Activated CD8-positive, alpha-beta memory T cell treated with anti-CD3 and anti-CD28 coated beads, Interleukin-2, amount 50 U/mL, for 48 hours (primary cell): ENCODE measurements at places on chromosomes 5 and 9.

GRCh38 chr9:127025042-127025441 is 97.4 kb downstream of the ANGPTL2 start:
- no peak for DNase-seq

- DNase-seq: no peak
Measured at GRCh38 chr9:102845827-102846371, 149.2 kb upstream of the CYLC2 start.

DNA sequence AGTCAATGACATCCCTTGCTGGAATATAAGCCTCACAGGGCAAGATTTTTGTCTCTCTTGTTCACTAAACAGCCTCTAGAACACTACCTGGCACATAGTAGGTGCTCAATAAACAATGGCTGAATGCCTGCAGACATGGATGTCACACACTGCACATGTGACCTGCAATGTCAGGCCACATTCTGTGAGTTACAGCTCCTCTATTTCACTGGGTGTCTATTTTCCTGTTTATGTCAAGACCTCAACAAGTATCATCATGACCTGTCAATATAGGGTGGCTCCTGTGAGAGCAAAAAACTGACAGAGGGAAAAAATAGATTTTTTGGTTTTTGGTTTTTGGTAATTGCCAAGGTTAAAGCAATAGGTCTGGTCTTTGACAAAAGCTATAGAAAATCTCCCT is 144.6 kb upstream of the KLF9 start:
- no peak for DNase-seq

- no peak for DNase-seq
Measured at GRCh38 chr5:40746703-40747102, 9.1 kb downstream of the TTC33 start.

DNA sequence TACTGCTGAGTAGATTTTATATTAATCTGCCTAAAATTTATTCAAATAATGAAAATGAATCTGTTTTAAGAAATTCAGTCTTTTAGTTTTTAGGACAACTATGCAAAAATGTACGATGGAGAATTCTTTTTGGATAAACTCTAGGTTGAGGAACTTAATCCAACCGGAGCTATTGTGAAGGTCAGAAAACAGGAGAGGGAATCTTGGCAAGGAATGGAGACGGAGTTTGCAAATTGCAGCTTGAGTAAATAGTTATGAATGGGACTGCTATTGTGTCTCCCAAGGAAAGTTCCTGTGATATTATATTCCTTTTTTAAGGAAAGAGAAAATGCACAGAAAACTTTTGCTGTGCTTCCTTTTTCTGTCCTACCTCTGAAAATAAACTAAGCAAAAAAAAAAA is 67.9 kb downstream of the IQGAP2 start:
- DNase-seq: no peak

DNA sequence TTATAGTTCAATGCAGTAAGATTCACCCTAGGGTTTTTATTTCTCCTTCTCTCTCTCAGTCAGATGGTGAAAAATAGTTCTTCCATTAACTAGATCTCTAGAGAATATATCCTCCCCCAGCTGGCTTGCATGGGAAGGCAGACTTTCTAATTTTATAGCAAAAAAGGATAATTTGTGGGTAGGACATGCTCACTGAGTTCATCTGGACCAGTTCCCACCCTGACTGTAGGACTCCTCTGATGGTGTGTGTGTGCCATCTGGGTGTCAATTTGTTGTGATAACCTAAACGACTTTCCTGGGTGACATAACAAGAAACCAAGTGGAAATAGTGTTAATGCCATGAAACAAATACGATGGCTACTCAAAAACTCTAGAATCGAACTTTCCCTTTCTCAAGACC is 44.9 kb downstream of the APBA1 start:
- no peak for DNase-seq

DNA sequence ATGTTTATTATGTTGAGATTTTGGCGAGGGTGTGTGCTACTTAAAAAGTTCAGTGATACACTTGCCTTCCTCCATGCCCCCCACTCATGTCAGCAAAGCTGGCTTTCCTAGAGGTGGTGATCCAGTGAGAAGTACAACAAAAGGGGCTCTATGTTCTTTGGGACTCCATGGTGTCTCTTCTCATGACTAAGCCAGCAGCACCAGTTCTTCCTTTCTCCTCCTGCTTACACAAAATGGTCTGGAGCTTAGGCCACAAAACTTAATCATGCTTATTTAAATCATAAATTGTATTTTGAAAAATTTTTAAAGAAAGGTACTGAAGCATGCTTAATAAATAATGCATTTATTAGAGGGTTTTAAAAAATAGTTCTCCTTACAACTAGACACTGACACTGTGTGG is 22.4 kb downstream of the MOCS2 start:
- no peak for DNase-seq

DNA sequence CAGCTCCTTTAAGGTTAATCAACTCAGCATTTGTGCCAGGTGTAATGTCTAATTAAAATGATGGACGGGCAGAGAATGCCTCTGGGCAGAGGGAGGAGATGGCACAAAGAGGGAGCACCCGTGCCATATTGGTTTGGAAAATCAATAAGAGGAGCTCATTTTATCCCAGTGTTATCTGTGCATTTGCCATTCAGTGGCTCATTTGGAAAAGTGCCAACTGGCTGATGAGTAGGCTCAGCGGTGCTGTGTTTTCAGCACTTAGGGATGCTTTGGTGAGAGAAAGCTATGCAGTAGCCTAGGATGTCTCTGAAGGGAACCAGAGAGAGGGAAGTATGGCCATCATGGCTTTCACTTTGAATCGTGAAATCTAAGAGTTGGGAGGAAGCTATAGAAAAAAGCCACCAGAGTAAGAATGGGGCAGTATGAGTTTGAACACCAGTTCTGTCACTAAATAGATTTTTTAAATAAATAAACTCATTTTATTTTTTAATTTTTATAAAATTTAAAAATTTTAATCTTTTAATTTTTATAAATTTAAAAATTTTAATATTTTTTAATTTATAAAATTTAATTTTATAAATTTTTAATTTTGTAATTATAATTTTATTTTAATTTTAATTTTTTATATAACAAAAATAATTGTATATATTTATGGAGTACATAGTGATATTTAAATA is 472.8 kb downstream of the BRINP1 start:
- DNase-seq: no peak

DNA sequence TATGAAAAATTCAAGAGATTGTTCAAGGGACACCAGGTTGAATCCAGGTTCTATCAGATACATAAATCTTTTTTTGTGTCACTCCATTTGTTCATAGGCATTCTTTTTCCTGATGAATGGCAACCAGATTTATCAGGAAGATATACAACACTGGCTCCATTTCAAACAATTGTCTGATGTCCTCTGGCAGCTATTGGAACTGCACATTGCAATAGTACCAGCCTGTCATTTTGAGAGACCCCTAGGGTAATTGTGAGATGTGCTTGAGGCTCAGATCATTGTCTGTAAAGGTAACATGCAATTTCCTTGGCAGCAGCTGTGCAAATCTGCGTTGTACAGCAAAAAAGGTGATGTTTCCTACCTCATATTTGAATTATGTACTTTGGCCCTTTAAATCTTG is 25.9 kb downstream of the KCTD16 start:
- no peak for DNase-seq

DNA sequence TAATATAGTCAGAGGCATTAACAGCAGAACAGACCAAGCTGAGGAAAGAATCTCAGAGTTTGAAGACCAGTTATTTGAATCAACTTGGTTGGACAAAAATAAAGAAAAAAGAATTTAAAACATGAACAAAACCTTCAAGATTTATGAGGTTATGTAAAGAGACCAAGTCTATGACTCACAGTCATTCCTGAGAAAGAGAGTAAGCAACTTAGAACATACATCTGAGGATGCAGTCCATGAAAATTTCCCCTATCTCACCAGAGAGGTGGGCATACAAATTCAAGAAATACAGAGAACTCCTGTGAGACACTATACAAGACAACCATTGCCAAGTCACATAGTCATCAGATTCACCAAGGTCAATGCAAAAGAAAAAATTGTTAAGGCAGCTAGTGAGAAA is 17.4 kb upstream of the C9orf72 start:
- DNase-seq: no peak

- peak; percentile 83 for DNase-seq
Measured at GRCh38 chr9:131478421-131478868, 24.3 kb upstream of the POMT1 start.

DNA sequence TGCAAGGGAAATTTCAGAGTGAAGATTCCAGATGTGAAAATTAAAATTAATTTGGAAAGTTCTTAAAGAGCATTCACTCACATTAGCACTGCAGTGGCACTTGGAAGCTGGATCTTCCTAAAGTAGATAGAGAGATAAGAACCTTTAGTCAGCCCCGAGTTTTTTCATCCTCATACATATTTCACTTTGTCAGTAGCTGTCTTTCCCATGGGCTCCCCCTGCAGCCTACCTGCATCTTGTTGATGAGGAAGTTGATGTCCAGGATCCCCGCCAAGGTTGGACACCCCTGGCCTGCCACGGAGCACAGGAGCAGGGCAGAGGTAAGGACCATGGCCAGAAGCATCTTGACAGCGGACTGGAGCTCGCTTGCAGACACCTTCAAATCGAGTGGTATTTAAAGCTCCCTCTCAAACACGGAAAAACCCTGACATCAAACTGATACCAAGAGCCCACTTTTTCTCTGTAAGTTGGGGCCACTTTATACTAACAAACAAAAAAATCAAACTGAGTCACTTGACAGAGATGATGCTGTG is at the start of gene IL9:
TSS of gene IL9 (minus strand) at position 368 of the 533 bp plus-strand sequence. CDS start at position 343, 25 bp downstream.
- DNase-seq: no peak
